ENCODE measurements at places on chromosomes 1 and 21.

DNA sequence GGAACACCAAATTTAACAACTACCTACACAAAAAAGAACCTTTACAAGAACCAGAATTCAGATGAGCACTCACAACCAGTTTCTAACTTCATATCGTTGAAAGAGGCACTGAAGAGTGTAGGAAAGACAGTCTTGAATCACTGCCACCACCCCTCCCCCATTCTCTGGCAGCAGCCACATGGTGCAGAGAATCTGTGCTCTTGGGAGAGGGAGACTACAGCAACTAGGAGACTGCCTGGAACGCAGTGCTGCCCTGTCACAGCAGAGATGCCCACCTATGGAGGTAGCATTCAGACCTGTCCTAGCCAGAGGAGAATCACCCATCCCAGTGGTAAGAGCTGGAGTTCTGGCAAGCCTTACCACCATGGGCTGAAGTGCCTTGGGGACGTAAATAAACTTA lies 7.3 kb downstream of the CCN1 start:
- no peak for DNase-seq

- DNase-seq, result no peak
Observed at GRCh38 chr1:112061056-112061455, 71.6 kb upstream of the KCND3 start.

- no peak for DNase-seq
Observed at GRCh38 chr1:172662464-172663109, 3.7 kb downstream of the FASLG start.

DNA sequence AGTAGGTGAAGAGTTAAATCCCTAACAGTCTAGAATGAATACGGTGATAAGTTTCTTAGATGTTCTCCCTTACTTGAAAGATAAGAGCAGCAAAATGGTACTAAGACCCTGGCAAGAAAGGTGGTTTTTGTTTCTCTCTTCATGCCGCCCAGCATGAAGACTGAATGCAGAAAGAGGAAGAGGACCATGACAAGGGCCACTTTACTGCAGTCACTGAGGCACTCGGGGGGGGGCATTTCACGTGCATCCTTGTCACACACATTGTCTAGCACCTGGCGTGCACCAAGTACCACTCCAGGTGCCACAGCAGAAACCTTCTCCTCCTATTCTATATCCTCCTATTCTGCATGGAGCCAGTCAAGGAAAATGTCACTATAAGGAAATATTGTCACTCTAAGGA lies 222.0 kb downstream of the TOMM20 start:
- no peak for DNase-seq

- DNase-seq, result no peak
Observed at GRCh38 chr1:118202076-118202608, 17.1 kb upstream of the SPAG17 start.

GRCh38 chr1:117183112-117183511 lies 27.6 kb downstream of the VTCN1 start:
- no peak for DNase-seq

DNA sequence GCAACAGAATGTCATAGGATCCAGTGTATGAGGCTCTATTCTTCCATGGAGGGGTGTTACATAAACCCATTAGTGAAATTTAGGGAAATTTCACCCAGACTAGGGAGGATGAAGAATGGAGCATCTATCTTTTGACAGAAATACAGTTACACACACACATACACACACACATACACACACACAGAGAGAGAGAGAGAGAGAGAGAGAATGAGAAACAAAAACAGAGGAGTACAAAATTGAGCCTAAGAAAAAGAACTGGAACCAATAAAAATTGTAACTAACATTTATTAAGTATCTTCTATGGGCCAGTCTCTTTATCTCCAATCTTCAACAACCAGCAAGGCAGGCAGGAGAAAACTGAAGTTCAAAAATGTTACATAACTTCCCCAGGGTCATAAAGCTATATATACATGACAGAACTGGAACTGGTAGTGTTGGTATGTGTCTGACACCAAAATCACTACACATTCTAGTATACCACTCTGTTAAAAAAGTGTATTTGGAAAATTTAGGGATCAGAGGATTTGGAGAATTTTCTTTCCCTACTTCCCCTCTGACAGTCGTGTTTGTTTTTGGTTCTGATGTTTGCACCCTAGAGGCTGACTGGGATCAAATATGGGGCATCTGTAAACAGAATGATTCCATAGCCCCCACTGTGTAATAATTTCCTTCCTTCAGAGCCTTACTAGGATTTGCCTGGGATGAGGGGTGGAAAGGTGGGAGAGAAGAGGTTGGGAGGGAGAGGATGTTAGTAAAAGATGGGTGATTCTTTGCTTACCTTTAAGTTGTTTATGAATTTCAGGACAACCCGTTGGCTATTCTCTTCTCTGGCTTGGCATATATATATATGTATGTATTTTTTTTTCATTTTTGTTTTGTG lies 1.0 kb upstream of the ZFYVE9 start:
- DNase-seq, result no peak

GRCh38 chr1:9093581-9093980 lies 24.1 kb upstream of the SLC2A5 start:
- DNase-seq, result no peak

- peak; percentile 20 for DNase-seq
Observed at GRCh38 chr1:110339407-110340206, 430 bp downstream of the RBM15 start.

DNA sequence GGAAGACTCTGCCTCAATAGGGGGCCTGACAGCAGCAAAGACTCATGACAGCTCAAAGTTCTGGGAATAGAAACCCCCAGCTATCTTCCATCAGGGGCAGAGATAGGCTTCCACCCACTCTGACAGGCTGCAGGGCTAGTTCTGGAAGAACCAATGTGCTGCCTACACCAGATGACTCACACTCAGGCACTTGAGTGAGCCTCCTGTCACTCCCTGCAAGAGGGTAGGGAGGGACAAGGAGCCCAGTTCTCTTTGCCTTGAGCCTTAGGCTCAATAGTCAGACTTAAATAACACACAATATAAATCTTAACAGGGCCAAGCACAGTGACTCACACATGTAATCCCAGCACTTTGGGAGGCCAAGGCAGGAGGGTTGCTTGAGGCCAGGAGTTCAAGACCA lies 386.4 kb downstream of the HHAT start:
- no peak for DNase-seq

DNA sequence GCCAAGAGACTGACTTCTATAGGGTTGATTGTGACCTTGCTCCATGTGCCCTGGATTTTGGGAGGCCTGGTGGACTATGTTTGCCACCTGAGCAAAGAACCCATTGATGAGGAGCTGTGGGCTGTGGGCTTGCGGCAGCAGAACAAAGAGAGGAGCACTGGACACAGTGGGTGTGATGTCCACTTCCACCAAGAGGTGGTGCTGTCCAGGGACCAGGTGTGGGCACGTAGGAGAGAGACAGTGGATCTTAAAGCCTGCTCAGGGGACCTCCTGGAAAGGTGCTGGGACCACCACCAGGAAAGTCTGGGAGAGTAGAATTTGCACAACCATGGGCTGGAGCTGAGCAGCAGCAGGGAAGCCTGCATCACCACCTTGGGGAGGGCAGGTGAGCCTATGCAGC lies 106.7 kb upstream of the ETS2 start:
- no peak for DNase-seq

- peak; percentile 40 for DNase-seq
Observed at GRCh38 chr1:67632356-67632755, 52.6 kb upstream of the GADD45A start.

DNA sequence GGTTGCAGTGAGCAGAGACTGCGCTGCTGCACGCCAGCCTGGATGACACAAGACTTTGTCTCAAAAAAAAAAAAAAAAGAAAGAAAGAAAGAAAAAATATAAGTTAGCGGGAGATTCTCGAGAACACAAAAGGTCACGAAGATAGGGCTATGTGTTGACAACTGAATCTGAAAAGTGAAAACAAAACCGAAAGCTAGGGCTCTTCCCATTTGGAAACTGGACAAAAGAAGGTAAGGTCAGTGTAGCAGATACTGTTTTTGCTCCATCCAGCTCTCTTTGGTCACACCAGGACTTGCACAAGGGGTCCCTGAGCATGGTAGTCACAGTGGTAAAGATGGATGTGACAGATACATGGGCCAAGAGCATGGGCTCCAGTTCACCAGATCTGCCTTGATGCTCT lies 60.4 kb upstream of the MAP10 start:
- no peak for DNase-seq

DNA sequence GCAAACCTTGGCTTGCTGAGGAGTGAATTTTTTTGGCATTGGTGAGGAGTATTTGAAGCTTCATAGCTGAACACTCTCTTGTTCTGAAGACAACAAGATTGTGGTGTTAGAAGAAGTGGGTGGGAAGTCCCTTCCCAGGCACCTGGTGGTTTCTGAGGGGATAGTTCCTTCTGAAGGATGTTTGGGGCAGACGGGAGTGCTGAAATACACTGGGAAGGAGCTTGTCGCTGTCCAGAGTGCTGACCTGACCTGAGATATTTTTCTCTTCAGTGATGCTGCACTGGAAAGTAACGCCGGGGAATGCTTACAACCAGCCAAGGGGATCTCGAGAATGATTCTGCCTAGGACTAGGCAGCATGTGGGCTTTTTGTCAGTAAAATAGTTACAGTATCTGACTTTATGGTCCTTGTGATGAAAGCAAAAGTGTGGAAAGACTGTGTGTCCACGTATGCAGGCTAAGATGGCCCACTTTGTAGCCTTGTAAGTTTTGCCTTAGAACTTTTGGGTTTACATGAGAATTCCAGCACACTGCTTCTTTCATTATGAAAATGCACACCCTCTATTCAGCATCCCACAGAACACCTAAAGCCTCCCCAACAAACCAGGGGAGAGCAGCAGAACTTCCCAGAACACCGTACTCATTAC lies 33.1 kb upstream of the NFASC start:
- DNase-seq, result peak; percentile 33

DNA sequence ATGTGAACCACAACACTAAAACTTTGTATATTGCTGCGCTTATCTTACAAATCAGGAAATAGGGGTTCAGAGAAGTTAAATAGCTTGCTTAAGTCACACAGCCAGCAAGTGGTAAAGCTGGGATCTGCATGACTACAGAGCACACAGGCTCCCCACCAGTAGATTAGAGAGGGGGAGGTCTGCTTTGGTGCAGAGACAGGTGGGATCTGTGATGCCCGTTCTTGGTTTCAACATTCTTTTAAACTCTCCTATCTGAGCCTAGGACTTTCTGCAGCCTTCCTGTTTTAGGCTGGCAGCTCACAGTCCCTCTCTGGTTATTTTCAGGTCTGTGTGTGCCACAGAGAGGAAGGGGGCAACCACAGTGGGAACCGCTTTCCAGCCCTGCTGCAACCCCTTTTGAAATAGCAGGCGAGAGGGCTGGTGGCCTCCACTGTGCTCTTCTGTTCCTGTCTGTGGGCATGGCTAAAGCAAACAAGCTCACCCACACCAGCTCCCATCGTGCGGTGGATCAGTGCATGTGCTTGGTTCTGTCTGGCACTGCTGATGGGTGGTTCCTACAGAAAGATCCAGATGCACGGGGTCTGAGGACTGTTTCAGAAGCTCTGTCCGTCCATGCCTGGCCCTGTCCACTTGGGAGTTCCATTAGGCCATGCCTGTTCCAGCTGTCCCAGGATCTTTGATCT lies 1.7 kb upstream of the IL6R start:
- DNase-seq, result no peak

DNA sequence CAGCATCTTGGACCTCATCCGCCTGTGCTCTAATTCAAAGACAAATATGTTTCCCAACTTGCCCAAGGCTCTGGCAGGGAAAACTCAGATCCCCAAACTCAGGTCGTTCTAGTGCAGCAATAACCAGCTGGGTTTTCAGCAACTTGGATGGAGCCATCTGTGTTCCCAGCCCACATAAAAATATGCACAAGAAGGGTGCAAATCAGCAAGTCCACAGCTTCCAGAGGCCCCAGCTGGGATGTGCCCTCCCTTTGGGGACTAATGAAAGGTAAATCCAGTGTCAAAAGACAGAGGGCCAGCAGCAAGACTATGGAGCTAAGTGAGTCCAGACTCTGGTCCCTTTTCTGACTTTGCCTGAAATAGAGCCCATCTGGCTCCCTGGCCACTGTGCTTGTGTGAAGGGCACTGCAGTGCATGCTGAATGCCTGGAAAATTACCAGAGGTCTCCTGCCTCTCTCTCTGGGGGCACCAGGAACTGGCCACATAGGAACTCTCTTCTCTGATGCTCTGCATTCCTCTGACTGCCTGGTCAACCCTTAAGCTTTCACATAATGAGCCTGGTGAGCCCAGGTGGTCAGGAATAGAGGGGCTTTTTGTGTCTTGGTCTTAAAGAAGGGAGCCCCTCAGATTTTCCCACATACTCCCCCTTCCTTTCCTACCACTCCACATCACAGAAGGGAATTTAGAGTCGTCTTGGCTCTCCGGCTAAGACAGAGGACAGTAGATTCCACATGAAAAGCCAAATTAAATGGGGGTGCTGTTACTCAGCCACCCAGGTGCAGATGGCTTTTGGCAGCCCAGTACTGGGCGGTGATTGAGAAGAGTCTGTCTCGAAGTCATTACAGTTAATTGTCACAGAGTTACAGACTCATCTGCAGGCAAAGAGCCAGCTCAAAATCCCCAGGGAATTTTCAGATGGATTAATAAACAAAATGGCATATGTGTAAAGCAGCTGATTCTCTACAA lies 88.1 kb upstream of the C1orf21 start:
- no peak for DNase-seq

- DNase-seq, result peak; percentile 93
Observed at GRCh38 chr21:45974073-45975019, 7.2 kb upstream of the COL6A1 start.

GRCh38 chr21:43034101-43034500 lies 41.5 kb downstream of the CBS start:
- no peak for DNase-seq

GRCh38 chr1:111739925-111740765 lies 950 bp upstream of the INKA2 start:
- peak; percentile 72 for DNase-seq

DNA sequence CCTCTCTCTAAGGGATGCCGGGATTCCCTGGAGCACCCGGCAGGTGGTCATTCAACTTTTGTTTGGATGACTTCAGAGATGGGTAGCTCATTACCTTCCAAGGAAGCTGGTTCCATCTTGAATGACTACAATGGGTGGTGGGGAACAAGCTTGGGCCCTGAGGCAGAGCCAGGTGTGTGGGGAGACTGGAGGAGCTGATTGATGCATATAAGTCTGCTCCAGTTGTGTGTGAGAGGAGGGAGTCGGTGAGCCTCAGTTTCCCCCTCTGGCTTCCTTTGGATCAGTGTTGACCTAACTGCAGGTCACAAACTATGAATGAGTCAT lies 133.8 kb upstream of the ZBTB40 start:
- no peak for DNase-seq

DNA sequence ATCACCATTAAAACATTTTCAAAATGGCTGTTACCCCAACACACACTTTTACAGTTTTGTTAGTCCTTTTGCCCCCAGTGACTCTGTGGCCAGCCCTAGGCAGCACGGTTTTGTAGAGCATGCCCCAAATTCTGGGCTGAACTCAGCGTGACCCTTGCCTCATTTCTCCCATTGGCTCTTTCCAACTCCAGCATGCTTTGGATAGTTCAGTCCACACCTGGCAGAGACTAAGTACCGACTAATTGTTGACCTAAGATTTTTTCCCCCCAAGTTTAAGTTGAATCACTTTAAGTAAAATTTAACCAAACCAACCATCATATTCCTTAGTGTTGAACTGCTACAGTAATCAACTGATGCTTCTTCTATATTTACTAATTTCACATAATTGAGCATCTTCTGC lies 62.4 kb upstream of the LRRC8B start:
- DNase-seq, result no peak
